Central memory CD8-positive, alpha-beta T cell (primary cell): ENCODE measurements at places on chromosomes 16 and 17.
A peak's percentile ranks its signal among the peaks of the same experiment; 100 is the strongest.

DNA sequence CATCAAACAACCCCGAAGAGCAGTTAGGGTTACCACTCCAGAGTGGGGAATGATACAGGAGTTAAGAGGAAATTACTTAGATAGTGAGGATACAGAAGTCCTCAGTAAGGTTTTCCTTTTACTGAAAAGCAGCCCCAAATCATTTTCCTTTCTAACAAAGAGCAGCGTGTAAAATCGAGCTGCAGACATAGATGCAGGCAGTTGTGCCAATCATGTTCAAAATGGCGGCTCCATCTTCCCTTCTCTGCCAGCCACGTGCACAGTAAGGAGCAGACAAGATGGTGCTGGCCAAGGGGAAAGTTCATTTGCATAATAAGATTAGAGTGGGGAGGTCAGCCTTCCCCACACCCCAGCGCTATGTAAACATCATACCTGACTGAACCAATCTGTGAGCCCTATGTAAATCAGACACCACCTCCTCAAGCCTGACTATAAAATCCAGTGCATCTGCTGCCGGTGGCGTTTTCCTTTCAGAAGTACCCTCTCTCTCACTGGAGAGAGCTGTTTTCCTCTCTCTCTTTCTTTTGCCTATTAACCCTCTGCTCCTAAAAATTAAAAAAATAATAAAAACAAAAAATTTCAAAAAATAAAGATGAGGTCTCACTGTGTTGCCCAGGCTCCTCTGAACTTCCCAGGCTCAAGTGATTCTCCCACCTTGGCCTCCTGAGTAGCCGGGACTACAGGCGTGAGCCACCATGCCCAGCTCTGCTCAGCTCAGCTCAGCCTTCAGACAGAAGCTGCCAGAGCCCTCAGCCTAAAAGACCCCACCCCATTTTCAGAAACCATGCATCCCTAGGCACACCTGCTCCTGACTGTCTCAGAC lies 2.6 kb upstream of the SRL start:
- no peak for DNase-seq

DNA sequence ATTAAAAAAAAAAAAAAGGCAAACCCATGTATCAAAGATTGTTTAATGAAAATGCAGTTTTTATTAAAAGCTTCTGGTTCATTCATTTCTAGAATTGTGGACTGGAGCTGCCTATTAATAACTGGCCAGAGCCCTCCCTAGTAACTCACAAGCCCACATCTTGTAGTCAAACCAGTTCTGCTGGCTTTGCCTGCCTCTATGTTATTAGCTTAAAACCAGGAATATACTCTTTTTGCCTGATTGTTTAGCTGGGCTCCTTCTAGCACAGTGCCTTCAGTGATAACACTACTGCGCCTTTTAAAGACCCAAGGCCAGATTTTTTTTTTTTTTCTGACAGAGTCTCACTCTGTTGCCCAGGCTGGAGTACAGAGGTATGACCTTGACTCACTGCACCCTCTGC lies 26.0 kb downstream of the TAC4 start:
- DNase-seq: no peak

DNA sequence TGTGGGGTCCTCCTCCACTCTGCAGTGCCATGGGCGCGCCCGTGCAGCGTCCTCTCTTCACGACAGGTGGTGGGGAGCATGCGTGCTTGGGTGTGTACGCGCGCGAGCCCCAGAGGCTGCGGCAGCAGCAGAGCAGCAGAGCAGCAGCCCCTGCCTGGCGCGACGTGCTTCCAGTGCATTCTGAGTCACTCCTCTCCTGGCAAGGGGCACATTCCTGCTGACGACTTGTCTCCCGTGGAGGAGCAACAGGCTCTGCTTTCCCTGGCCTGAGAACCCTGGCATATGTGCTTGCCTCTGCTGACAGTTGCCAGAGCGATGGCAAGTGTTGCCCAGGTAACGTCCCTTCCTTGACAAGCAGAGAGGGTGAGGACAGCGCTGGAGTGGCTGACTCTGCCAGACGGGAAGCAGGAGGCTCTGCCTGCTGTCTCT lies 133.8 kb upstream of the PLCG2 start:
- DNase-seq: no peak

DNA sequence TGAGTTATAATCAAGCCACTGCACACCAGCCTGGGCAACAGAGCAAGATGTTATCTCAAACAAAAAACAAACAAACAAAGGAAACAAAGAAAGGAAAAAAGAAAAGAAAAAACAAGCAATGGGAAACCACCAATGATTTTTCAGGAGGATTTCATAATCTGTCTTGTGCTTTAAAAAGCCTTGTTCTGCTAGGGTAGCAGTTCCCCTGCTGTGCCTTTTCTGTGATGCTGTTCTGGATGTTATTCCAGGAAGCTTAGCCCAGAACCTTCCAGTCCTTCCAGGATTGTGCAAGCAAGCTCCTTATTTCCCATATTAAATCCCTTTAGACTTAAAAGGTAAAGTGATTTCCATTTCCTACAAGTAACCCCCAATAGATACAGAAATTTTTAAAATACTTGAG lies 171.1 kb downstream of the ABCC12 start:
- DNase-seq: no peak

GRCh38 chr17:6870841-6871240 lies 39.3 kb upstream of the TEKT1 start:
- DNase-seq: no peak

- DNase-seq: no peak
Observed at GRCh38 chr17:35866341-35866950, 2.2 kb downstream of the HEATR9 start.

GRCh38 chr17:29608986-29609385 lies 13.7 kb downstream of the CORO6 start:
- no peak for DNase-seq

DNA sequence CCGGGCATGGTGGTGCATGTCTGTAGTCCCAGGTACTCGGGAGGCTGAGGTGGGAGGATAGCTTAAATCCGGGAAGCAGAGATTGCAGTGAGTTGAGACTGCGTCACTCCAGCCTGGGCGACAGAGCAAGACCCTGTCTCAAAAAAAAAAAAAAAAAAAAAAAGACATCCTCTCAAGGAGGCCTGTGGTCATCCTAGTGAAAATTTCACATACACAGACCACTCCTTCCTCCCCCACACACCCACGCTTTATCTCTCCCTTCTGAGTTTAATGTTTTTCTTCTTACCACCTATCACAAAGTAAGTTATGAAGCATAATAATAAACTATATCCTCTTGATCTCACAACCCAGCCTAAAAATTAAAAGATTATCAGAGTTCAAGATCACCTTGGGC lies 1.3 kb upstream of the NOL11 start:
- no peak for DNase-seq

DNA sequence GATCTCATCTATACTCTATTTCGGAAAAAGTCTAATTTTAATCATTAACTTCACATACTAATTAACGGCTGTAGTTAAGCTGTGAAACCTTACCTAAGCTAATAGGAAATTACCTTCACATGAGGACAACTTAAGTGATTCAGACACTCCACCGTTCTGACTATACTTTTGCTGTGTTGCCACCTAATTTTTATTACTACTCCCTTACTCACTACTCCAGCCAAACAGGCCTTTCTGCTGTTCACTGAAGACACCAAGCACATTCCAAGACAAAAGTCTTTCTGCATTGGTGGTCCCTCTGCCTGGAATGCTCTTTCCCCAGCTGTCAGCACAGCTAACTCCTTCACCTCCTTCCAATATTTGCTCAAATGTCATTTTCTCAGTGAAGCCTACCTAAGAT lies 1.3 kb downstream of the CMTR2 start:
- DNase-seq: no peak

GRCh38 chr16:58418601-58419000 lies 26.3 kb downstream of the GINS3 start:
- no peak for DNase-seq

DNA sequence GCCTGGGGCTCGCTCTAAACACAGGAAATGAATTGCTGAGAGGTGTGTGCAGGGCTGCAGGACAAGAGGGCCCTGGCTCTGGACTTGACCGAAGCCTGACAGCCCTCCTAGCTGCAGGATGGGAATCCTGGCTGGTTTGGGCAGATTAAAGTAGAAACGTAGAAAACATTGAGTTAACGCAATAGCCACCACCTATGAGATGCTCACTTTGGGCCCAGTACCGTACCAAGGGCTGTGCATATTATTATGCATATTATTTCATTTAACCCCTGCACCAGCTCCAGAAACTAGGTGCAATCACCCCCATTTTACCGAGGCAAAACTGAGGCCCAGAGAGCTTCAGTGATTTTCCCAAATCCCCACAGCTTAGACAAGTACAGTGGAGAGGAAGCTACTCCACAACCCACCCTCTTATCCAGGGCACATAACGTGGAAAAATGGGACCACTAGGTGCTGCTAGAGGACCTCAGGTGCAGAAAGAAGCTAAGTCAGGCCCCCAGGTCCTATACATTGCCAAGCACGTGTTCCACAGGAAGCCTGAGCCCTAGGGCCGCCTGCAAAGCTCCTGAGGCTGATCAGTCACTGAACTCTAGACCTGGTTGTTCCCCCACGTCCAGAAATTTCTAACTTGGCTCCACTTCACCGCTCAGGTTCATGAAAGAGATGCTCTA lies 79.2 kb downstream of the MYH11 start:
- no peak for DNase-seq

- no peak for DNase-seq
Observed at GRCh38 chr17:13694934-13695333, 93.2 kb upstream of the HS3ST3A1 start.

DNA sequence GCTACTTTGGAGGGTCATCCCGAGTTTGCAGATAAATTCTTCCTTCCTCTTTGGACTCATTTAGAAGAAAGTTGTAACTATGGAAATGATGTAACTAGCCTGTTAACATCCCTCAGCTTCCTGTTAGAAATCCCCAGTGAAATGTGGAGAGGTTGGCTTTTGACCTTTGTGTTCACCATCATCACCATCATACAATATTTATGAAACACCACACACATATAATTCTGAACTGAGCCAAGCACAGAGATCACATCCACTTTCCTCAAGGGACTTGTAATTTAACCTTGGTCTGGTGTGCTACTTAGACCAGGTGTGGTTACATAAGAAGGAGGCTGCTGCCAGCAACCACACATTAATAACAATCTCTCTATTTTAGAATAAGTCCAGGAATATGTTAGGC lies 2.5 kb downstream of the CAPNS2 start:
- no peak for DNase-seq

DNA sequence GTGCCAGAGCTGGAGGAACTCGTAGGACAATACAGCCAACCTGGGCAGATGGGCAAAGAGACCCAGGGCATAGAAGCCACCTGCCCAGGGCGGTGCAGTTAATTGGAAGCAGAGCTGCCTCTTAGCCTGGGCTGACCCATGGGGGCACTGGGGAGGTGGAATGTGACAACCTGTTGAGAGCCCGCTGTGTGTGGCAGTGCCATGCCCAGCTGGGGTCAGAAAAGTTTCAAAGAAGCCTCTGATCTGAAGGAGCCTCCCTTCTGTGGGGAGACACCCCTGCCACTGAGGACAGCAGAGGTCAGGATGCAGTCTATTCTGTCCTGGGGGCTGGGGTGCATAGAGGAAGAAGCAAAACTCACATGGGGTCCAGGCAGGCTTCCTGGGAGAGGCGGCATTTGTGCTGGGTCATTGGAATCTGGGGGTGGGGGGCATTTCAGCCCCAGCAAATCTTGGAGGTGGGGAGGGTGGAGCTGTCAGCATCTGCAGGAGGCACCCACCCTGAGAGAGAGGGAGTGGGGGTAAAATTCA lies 176.1 kb upstream of the CIBAR2 start:
- no peak for DNase-seq

- DNase-seq: no peak
Observed at GRCh38 chr17:79829004-79829403, 10.2 kb downstream of the CBX4 start.

DNA sequence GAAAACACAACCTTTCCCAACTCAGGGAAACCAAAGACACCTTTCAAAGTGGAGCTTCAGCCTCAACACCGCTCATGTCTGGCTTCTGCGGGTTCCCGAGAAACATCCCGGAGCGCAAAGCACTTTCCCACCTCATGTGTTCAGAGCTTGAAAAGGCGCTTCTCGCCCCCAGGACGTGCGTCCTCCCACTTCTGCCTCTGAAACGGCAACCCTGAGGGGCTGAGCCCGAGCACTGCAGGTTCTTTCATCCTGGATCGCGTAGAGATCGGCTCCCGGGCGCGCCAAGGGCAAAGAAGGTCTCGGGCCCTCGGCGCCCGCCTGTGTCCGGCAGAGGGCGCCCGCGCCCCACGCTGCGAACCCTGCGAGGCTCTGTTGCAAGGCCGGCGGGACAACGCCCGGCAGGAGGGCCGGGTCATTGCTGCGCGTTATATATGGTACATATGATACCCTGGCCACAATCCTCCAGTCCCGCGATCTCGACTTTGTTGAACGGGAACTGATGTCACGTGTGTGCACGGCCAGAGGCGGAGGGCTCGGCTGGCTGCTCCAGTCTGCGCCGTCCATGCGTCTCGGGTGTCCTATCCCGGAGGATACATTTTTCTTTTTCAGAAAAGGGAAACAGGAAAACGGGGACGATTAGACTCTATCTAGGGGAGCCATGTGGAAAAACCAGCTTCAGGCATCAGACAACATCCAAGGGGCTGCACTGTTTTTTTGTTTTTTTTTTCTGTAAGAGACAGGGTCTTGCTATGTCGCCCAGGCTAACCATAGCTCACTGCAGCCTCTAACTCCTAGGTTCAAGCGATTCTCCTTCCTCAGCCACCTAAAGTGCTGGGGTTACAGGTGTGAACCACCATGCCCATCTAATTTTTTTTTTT lies 19.1 kb downstream of the COQ7 start:
- DNase-seq: peak; percentile 57
